Left ventricle myocardium inferior (tissue), 1 donor: ENCODE measurements at places on chromosomes 3 and 15. TPM values are rescaled to one million over a fixed set of nuclear protein-coding genes. Genes with fewer than 3 reads are reported as not detected.
A peak's percentile ranks its signal among the peaks of the same experiment; 100 is the strongest.

DNA sequence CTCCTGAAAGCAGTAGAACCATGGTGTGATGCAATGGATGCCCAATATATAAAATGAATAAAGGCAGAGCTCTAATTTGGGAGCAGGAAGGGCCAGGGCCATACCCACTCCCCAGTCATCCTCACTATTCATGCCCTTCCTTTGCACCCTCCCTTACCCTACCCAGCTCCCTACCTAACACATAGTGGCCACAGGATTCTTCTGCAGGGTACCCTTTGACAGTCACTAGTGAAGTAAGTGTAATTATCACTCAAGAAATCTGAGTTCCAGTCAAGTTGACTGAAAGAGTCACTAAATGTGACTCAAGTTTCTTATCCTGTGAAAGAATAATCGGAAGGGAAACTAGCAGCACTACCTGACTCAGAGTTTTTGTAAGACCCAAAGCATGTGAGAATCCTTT is 69.2 kb downstream of the RASA2 start:
- peaks cover 11% of the 10 kb centered on the region for H3K4me1 ChIP-seq
- no peaks in the 10 kb centered on the region for H3K27me3 ChIP-seq
- peaks cover 26% of the 10 kb centered on the region for H3K36me3 ChIP-seq
- no peak overlapping the region for H3K4me3 ChIP-seq
- no peak for DNase-seq
- no peak overlapping the region for H3K27ac ChIP-seq

DNA sequence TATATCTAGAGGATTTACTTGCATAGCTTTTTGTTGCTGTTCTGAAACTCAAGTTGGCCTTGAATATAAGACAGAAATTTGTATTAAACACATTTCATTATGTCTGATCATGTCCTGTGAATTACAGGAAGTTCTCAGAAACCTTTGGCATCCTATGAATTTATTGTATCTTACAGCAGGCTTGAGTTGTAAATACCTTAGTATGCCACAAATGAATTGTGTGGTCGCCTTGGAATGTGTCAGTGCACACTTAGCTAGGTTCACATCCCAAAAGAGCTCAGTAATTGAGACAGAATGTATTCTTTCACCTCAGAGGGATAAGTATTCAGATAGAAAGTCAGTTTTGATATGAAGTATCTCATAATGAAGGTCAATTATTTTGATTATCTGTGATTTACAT is 83.4 kb downstream of the NEK11 start:
- H3K27ac ChIP-seq, result no peak overlapping the region
- no peak for DNase-seq
- no peaks in the 10 kb centered on the region for H3K4me1 ChIP-seq
- no peaks in the 10 kb centered on the region for H3K36me3 ChIP-seq
- no peak overlapping the region for H3K4me3 ChIP-seq
- H3K27me3 ChIP-seq, result no peaks in the 10 kb centered on the region

DNA sequence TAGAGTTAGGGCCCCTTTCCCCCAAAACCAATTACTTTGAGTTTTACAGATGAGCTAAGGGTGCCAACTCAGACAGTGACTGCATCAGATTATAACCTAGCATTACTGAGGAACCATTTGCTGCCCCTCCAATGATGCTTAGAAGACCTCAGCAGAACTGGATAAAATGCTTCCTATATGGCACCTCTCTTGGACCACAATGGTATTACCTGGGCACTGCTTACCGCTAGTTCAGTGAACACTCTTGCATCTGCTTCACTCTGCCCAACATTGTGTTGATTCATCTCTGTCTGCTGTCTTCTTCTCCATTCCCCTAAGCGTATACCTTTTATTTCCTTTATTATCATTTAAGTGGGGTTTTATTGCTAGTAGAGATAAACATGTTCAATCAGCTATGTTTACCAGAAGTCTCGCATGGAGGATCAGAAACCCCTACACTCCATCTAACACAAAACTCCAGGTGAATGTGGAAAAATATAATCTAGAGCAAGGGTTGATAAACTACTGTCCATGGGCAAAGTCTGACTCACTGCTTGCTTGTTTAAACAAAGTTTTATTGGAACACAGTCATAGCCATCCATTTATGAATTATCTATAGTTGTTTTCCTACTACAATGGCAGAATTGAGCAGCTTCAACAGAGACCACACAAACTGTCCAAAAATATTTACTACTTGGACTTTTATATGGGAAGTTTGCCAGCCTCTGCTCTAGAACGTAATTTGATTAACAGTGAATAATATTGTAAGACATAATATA is 100.2 kb upstream of the PTX3 start:
- H3K27ac ChIP-seq, result no peak overlapping the region
- no peaks in the 10 kb centered on the region for H3K36me3 ChIP-seq
- H3K27me3 ChIP-seq, result no peaks in the 10 kb centered on the region
- no peaks in the 10 kb centered on the region for H3K4me1 ChIP-seq
- DNase-seq, result no peak

DNA sequence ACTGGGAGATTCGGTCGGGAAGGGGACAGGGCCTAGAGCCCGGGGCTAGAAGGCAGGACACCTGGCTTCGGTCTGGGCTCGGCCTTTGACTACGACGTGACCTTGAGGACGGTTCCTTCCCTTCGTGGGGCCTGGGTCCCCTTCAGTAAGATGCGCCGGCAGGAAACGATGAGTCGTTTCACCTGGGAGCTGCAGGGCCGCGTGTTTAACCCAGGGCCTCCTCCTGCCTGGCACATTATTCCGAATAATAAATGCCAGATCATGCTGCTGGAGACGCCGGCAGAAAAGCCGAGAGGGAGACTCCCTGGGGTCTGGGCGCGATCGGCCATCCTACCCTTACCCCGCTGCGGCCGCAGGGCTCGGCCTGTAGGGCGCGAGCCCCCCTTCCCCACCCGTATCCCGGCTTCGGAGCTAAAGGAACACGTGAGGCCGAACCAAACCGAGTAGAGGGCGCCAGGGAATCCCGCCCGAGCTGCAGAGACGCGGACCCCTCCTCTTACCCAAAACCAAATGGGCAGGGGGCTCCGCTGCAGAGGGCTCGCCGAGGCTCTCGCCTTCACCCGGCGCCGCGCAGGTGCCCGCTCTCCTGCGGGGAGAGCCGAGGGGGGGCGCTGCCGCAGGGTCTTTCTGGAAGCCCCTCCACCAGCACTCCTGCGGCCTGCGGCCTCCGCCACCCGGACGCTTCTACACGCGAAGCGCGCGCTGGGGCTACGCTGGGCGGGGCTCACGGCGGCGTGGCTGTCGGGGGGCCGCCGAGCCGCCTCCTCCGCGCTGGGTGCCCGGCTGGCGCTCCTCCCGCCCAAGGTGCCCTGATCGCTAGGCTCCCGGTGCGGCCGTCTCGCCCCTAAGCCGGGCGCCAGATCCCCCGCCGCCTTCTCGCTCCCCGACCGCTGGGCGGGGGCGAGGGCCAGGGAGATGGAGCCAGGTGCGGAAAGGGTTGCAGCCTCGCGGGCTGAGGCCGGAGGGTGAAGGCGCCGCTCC is at the start of gene BDH1:
BDH1 (minus strand) TSS at position 688 of the 981 bp plus-strand sequence. CDS start 9,525 bp downstream, outside the sequence.
- H3K27ac ChIP-seq, result peak within 1 kb of the TSS; percentile 90
- H3K4me3 ChIP-seq, result peak within 1 kb of the TSS; percentile 80
- peaks cover 49% of the 10 kb centered on the region for H3K27me3 ChIP-seq
- no peak for DNase-seq
- H3K36me3 ChIP-seq, result no peaks in the 10 kb centered on the region

DNA sequence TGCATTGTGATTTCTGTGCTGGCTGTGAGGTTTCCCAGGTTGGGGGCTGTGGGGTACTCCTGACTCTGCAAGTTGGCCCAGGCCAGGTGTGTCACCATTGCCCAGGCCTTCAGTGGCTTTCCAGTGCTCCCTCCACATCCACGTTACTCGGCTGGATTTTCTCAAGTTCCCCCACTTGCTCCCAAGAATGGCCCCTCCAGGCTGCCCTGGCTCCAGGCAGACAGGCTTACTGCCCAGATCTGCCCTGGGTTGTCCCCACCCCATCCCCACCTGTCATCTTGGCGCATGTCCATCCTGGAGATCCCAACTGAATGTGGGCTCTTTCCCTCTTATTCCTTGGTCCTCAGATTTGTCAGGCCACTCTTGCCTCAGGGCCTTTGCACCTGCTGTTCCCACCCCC is 3.6 kb downstream of the APBA2 start:
- H3K4me3 ChIP-seq, result no peak overlapping the region
- H3K27me3 ChIP-seq, result peaks cover 52% of the 10 kb centered on the region
- H3K36me3 ChIP-seq, result no peaks in the 10 kb centered on the region
- no peak overlapping the region for H3K27ac ChIP-seq
- DNase-seq, result no peak

GRCh38 chr3:36063992-36064391 is 316.3 kb upstream of the STAC start:
- H3K4me1 ChIP-seq, result no peaks in the 10 kb centered on the region
- no peak overlapping the region for H3K4me3 ChIP-seq
- H3K36me3 ChIP-seq, result no peaks in the 10 kb centered on the region
- H3K27ac ChIP-seq, result no peak overlapping the region
- no peak for DNase-seq

- DNase-seq, result no peak
- peaks cover 15% of the 10 kb centered on the region for H3K4me1 ChIP-seq
- no peak overlapping the region for H3K27ac ChIP-seq
- H3K27me3 ChIP-seq, result no peaks in the 10 kb centered on the region
- peaks cover 11% of the 10 kb centered on the region for H3K36me3 ChIP-seq
Measured at GRCh38 chr3:57118254-57118653, 46.9 kb downstream of the IL17RD start.

GRCh38 chr15:60219866-60220265 is 177.9 kb downstream of the ANXA2 start:
- H3K4me3 ChIP-seq, result no peak overlapping the region
- H3K4me1 ChIP-seq, result no peaks in the 10 kb centered on the region
- H3K36me3 ChIP-seq, result no peaks in the 10 kb centered on the region
- H3K27me3 ChIP-seq, result peaks cover 4% of the 10 kb centered on the region
- no peak overlapping the region for H3K27ac ChIP-seq

SMCO1 gene
- total RNA-seq, result 73.0 TPM

TGM5 gene
- total RNA-seq, result not detected

SGO1 gene
- total RNA-seq, result 0.38 TPM

ITIH1 gene
- total RNA-seq, result not detected

ANKUB1 gene
- total RNA-seq, result not detected
